Epithelial cell of umbilical artery (primary cell): ENCODE measurements at places on chromosomes 2 and 18. TPM values are rescaled to one million over a fixed set of nuclear protein-coding genes. Genes with fewer than 3 reads are reported as not detected.

RNF144A gene
- total RNA-seq = 9.9 and 13.6 TPM in 2 replicates

HAAO gene
- not detected in 2 replicates for total RNA-seq

ANKRD30B gene
- not detected in 2 replicates for total RNA-seq

SULT1C2 gene
- not detected in 2 replicates for total RNA-seq

PRKAG3 gene
- not detected in 2 replicates for total RNA-seq
